ENCODE measurements at places on chromosomes 5 and 9.
A peak's percentile ranks its signal among the peaks of the same experiment; 100 is the strongest.

DNA sequence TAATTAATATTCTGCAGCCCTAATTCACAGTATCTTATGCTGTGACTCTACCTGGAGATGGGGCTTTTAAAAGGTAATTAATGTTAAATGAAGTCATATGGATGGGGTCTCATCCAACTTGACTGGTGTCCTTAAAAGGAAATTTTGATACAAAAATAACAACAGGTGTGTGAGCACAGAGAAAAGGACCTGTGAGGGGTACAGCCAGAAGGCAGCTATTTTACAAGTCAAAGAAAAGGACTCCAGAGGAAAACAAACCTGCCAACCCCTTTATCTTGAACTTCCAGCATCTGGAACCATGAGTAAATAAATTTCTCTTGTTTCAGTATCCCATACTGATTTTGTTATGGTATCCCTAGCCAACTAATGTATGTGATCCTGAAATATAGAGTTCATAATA lies 250.3 kb downstream of the TMEM232 start:
- no peak for DNase-seq

GRCh38 chr5:171246231-171246630 lies 62.8 kb upstream of the TLX3 start:
- DNase-seq: no peak

- DNase-seq: peak; percentile 43
These were observed 1.2 kb downstream of the SMC5 start for GRCh38 chr9:70260007-70260443.

GRCh38 chr5:14420101-14420811 lies 161.3 kb upstream of the OTULINL start:
- no peak for DNase-seq

- DNase-seq: no peak
These were observed 259.8 kb upstream of the KIF2A start for GRCh38 chr5:62046191-62046590.

DNA sequence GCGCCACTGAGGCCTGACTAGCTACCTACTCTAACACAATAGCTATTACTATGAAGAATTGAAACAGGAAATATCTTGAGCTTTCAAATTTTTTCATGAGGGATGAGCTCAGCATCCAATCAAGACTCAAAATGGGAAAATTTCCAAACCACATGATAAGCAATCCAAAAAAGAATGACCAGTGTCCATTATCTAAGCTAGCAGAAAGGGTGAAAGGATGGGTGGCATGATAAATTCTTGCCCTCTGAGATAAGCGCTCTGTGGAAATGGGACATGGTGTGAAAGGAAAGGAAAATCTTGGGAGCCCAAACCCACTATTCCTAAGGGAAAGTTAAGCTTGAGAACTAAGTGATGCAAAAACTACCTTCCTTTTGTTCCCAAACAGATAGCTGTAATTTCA lies 170.2 kb upstream of the NREP start:
- DNase-seq: no peak

Measured in ovary (tissue), 10 donors.